AG09309 (cell line): ENCODE measurements at places on chromosomes 2 and 18.

- no peak for DNase-seq
Observed at GRCh38 chr18:13620818-13621445, 105.4 kb downstream of the FAM210A start.

DNA sequence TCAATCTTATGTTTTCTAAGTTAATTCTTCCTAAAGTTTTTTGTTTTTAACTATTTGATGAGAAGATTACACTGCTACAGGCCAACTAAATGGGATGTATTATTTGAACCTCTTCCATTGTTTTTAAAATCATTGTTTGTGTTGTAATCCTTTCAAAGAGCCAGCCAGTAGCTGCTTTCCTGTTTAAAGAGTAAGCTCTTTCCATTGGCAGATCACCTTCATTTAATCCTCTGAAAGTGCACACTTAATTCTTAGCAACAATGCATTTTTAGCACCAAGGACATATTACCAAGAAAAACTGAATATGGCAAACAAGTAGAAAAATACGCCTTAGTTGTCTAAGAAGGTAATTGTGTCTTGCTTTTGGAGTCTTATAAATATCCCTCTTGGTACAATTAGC is 54.0 kb downstream of the MEIS1 start:
- no peak for DNase-seq

DNA sequence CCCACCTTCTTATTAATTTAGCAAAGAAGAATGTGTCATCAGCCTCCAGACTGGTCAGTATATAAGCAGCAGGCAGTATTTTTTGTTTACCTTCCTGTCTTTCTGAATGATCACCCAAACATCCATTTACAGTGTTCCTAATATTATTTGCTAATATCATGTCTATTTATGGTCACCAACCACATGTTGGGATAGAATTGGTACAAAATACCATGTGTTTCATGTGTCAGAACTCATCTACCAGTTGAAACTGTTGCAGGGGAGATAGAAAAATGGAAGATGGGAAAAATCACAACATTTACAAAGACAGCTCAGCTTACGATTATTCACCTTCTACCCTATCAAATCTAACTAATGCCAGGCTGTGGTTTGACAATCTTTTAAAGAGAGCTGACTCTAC is 66.2 kb downstream of the ANKRD44 start:
- no peak for DNase-seq

- no peak for DNase-seq
Observed at GRCh38 chr2:129877795-129878775, 101.4 kb upstream of the RAB6C start.

DNA sequence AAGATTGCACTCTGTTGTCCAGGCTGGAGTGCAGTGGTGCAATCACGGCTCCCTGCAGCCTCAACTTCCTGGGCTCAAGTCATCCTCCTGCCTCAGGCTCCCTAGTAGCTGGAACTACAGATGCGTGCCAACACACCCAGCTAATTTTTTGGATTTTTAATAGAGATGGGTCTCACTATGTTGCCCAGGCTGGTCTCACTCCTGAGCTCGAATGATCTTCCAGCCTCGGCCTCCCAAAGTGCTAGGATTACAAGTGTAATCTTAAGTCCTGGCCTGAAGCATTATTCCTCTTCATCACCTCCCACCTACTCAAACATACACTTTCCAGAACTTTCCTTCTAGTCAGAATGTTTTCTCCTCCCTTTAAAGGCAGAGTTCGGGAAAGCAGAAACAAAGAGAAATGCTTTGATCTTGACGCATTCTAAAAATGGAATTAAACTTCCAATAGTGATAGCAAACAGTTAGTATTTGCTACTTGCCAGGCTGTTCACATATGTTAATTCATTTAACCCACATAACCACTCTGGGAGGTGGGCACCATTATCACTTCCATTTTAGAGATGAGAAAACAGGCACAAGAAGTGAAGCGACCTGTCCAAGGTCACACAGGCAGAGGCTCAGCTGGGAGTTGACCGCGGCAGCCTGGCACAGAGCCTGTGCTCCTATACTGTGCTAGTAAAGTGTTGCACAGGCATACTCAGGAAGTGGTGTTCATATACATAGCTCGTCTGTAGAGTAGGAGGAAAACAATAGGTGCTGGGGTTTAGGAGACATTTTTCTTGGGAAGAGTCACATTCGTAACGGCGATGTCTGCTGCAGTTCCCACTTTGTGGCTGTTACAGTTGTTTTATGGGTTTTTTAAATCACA is 24.6 kb downstream of the TEX44 start:
- no peak for DNase-seq
